ENCODE measurements at places on chromosomes 2 and 18. TPM values are rescaled to one million over a fixed set of nuclear protein-coding genes. Genes with fewer than 3 reads are reported as not detected.

CIAO1 gene
- total RNA-seq: 69.5 TPM

VWA3B gene
- total RNA-seq: 0.73 TPM

DNA sequence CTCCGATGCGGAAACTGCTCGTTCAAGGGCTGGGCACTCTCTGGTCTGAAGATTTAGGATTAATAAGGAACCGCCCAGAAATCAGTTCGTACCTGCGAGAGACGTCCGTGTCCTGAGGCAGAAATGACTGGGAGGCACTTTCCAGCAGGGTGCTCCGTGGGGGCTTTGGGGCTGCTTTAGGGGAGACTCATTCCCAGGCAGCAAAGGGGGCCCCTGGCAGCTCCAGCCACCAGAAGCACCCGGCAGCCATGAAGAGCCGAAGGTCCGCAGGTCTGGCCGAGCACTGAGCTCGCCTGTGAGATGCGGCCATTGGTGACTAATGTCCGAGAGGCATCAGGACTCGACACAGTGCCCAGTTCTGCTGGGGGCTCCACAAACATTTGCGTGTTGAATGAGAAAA, 20.9 kb downstream of the KCNG2 start:
- no peak for DNase-seq

DNA sequence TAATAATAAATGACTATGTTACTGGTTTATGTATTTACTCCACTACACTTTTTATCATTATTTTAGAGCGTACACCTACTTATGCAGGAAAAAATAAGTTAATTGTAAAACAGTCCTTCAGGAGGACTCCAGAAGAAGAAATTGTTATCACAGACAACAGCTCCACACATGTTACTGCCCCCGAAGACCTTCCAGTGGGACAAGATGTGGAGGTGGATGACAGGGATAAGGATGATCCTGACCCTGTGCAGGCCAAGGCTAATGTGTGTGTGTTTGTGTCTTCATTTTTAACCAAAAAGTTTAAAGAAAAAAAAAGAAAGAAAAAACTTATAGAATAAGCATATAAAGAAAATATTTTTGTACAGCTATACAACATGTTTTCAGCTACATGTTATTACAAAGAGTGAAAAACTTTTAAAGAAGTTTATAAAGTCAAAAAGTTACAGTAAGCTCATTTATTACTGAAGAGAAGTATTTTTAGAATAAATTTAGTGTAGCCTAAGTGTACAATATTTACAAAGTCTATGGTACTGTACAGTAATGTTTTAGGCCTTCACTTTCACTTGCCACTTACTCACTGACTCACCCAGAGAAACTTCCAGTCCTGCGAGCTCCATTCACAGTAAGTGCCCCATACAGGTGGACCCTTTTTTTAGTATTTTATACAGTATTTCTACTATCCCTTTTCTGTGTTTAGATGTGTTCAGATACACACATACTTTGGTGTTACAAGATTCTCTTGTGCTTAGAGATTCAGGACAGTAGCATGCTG, 7.5 kb downstream of the TGFBRAP1 start:
- no peak for DNase-seq

DNA sequence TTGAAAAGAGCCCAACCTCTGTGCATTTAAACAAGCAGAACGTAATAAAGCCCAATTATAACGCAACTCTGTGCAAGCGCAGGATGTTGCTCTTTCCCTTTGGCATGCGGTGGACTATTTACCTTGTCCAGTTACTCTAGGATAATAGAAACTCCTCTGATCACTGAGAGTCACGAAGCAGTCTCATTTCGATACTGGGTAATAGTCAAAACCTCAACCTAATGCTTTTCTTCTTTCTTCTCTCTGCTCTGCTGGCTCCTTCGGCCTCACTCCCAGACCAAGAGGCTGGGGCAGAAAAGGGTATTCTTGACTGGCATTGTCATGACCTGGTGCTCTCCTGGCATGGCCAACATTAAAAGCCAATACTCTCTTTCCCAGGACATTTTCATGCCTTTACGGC, 89.7 kb upstream of the GCFC2 start:
- no peak for DNase-seq
